Type B pancreatic cell (in vitro differentiated cells): ENCODE measurements at places on chromosomes 12 and 14.

DNA sequence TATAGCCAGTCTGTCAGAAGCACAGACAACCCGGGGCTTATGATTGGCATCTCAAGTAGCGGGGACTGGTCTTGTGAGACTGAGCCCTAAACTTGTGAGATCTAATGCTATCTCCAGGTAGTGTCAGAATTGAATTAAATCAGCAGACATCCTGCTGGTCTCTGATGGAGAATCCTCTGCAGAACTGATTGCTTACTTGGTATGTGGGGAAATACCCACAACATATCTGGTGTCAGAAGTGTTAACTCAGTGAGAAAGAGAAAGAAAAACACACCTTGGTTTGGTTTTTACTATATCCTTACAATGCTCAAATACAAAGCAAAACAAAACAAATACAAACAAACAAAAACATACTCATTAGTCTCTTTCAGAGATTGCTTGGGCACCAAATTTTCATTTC, 10.0 kb downstream of the SEL1L start:
- no peak overlapping the region for H3K27ac ChIP-seq
- DNase-seq, result no peak
- H3K36me3 ChIP-seq, result peaks cover 23% of the 10 kb centered on the region
- H3K4me3 ChIP-seq, result no peak overlapping the region

DNA sequence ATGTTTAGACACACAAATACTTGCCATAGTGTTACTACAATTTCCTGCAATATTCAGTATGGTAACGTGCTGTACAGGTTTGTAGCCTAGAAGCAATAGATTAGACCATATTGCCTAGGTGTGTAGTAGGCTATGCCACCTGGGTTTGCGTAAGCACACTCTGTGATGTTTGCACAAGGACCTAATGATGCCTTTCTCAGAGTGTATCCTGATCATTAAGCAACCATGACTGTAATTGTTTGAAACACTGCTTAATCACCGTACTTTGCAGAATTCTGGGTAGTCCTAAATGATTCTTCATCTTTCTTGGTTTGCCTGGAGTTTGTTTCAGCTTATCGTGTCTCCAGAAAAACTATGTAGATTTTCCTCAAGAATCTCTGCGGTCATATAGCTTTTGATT, 11.2 kb upstream of the TCP11L2 start:
- no peak for DNase-seq
- H3K4me1 ChIP-seq, result no peaks in the 10 kb centered on the region
- no peaks in the 10 kb centered on the region for H3K27me3 ChIP-seq
- no peak overlapping the region for H3K4me3 ChIP-seq

DNA sequence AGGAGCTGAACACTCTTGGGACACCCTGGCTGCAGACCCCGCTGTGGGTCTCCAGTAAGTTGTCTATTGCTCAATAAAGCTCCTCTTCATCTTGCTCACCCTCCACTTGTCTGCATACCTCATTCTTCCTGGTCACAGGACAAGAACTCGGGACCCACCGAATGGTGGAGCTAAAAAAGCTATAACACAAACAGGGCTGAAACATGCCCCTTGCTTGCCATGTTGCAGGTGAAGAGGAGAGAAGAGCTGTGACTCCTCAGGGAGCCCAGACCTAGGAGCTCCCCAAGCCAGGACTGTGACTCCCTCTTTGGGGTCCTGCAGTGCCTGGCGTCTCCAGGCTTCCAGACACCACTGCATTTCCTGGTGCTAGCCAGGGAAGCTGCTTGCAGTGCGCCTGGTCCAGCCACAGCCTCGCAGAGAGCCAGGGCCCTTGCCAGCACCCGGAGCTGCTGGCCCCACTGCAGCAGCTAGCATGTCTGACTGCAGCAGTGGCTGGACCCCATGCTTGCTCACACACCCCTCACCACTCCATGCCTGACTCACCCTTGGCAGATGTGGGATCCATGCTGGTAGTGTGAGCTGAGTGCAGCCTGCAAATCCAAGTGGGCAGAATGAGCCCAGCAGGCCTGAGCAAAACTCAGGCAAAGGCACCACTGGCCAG, 37.1 kb upstream of the OR5AU1 start:
- H3K4me3 ChIP-seq, result no peak overlapping the region
- peaks cover 2% of the 10 kb centered on the region for H3K27me3 ChIP-seq
- H3K4me1 ChIP-seq, result no peaks in the 10 kb centered on the region
- no peaks in the 10 kb centered on the region for H3K36me3 ChIP-seq
- no peak for DNase-seq

- no peak for DNase-seq
- peak overlapping the region; percentile 22 for H3K4me3 ChIP-seq
- H3K27ac ChIP-seq, result peak overlapping the region; percentile 2
- H3K4me1 ChIP-seq, result peaks cover 24% of the 10 kb centered on the region
- H3K36me3 ChIP-seq, result peaks cover 5% of the 10 kb centered on the region
Observed at GRCh38 chr14:100302616-100303015, 3.6 kb downstream of the SLC25A29 start.

- no peak overlapping the region for H3K4me3 ChIP-seq
- H3K4me1 ChIP-seq, result no peaks in the 10 kb centered on the region
Observed at GRCh38 chr12:51793201-51793600, 55.3 kb downstream of the FIGNL2 start.

- H3K4me3 ChIP-seq, result no peak overlapping the region
- H3K36me3 ChIP-seq, result no peaks in the 10 kb centered on the region
- no peaks in the 10 kb centered on the region for H3K4me1 ChIP-seq
Observed at GRCh38 chr12:101889211-101889752, 11.9 kb downstream of the DRAM1 start.

- no peak for DNase-seq
- H3K4me1 ChIP-seq, result peaks cover 59% of the 10 kb centered on the region
- H3K27ac ChIP-seq, result peak overlapping the region; percentile 37
- no peaks in the 10 kb centered on the region for H3K27me3 ChIP-seq
- peak overlapping the region; percentile 59 for H3K4me3 ChIP-seq
- H3K36me3 ChIP-seq, result peaks cover 6% of the 10 kb centered on the region
Observed at GRCh38 chr14:100018482-100018881, 46.7 kb upstream of the EVL start.

DNA sequence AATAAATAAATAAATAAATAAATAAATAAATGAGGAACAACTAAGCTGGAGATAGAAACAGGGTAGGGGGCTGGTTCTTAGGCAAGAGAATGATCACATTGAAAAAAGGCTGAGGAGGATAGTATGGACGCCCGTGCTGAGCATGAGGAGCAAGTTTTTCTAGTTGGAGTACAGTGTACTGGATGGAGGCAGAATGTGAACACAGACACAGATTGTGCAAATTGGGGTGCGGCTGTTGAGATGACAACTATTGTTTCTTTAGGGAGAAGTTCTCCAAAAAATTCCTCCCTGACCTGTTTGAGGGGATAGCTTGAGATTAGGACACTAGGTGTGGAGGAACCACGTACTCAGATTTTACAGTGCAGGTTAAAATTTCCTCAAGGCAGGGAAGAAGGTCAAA, 979 bp upstream of the BIN2 start:
- no peaks in the 10 kb centered on the region for H3K27me3 ChIP-seq
- peak overlapping the region; percentile 69 for H3K4me3 ChIP-seq
- H3K36me3 ChIP-seq, result peaks cover 3% of the 10 kb centered on the region
- peaks cover 37% of the 10 kb centered on the region for H3K4me1 ChIP-seq
- DNase-seq, result no peak

DNA sequence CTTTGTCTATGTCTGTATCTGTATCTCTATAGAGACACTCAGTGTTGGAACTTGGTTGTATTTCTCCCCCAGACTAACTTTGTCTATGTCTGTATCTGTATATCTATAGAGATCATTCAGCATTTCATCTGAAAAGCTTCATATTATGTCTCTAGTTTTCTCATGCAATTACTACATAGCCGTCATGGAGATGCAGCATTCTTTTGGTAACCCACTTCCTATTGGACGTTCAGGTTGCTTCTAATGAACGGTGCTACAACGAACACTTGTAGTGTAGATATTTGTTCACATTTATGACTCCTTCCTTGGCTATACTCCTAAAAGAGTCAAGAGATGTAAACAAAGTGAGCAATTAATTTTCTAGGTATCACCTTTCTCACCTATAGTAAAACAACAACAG, 81.5 kb upstream of the KCNA1 start:
- H3K27ac ChIP-seq, result no peak overlapping the region
- H3K4me3 ChIP-seq, result no peak overlapping the region
- peaks cover 4% of the 10 kb centered on the region for H3K36me3 ChIP-seq
- no peaks in the 10 kb centered on the region for H3K4me1 ChIP-seq
- H3K27me3 ChIP-seq, result peaks cover 64% of the 10 kb centered on the region
- no peak for DNase-seq

GRCh38 chr14:51285120-51285519, 45.1 kb downstream of the TMX1 start:
- H3K4me3 ChIP-seq, result no peak overlapping the region
- H3K27me3 ChIP-seq, result no peaks in the 10 kb centered on the region
- no peak overlapping the region for H3K27ac ChIP-seq
- H3K36me3 ChIP-seq, result no peaks in the 10 kb centered on the region
- no peak for DNase-seq
- H3K4me1 ChIP-seq, result peaks cover 25% of the 10 kb centered on the region

- H3K4me1 ChIP-seq, result peaks cover 15% of the 10 kb centered on the region
- peak overlapping the region; percentile 59 for H3K4me3 ChIP-seq
- H3K27ac ChIP-seq, result no peak overlapping the region
- H3K36me3 ChIP-seq, result no peaks in the 10 kb centered on the region
Observed at GRCh38 chr14:99731547-99732435, 47.7 kb downstream of the CYP46A1 start.

DNA sequence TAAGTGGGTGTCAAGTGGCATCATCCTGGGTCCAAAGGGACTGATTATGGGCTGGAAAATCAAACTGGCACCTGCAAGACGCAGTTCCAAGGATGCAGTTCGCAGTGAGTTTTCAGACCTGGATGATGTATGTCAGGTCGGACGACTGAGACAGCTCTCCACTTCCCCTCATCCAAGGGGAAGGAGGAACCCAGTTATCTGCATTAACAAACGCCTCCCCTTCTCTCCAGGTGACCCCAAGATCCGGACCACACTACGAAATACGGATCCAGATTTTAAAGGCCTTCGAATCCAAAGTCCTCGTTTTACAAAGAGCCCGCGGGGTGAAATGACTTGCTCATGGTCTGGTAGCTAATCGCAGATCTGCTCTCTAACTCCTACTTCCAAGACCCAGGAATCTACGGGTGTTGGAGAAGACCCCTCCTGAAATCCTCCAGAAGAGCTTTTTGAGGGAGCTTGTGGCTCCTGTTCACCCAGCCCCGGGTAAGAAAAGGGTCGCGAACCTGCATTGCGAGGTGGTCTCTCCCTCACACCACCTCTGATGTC, 460 bp upstream of the SYNE2 start:
- no peaks in the 10 kb centered on the region for H3K36me3 ChIP-seq
- peak overlapping the region; percentile 99 for H3K4me3 ChIP-seq
- no peaks in the 10 kb centered on the region for H3K27me3 ChIP-seq
- DNase-seq, result no peak
- H3K27ac ChIP-seq, result peak overlapping the region; percentile 93
- peaks cover 29% of the 10 kb centered on the region for H3K4me1 ChIP-seq

- H3K4me3 ChIP-seq, result no peak overlapping the region
- H3K36me3 ChIP-seq, result no peaks in the 10 kb centered on the region
- H3K4me1 ChIP-seq, result no peaks in the 10 kb centered on the region
- no peak overlapping the region for H3K27ac ChIP-seq
Observed at GRCh38 chr14:29126361-29126760, 359.8 kb downstream of the FOXG1 start.

DNA sequence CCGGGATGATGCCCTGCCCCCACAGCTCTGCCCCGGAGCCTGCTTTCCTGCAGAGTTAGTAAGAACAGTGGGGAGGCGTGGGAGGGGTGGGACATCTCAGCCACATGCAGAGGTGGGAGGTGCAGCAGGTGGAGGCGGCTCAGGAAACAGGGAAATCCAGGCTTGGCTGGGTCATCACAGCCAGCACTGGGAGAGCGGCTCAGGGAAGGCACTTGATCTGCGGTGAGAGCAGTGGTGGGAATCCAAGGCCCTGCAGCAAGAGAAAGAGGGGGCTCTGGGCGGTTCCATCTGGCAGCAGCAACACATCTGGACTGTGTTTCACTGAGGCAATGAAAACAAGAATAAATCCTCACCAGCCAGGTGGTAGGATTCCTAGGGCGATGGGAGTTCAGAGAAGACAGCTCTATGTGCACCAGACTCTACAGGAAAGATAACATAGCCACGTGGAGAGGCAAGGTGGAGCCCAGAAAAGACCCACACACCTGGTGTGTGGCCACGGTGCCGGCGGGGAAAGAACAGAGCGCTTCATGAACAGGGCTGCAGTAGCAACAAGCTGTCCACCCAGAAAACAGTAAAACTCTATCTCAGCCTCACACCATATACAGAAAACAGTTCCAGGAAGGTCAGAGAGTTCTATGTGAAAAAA, 57.6 kb downstream of the CCDC85C start:
- DNase-seq, result no peak
- peaks cover 81% of the 10 kb centered on the region for H3K4me1 ChIP-seq

- H3K4me1 ChIP-seq, result peaks cover 33% of the 10 kb centered on the region
- DNase-seq, result no peak
Observed at GRCh38 chr12:111175396-111176094, 193.3 kb downstream of the PHETA1 start.
